ENCODE measurements at places on chromosomes 1 and 21.

DNA sequence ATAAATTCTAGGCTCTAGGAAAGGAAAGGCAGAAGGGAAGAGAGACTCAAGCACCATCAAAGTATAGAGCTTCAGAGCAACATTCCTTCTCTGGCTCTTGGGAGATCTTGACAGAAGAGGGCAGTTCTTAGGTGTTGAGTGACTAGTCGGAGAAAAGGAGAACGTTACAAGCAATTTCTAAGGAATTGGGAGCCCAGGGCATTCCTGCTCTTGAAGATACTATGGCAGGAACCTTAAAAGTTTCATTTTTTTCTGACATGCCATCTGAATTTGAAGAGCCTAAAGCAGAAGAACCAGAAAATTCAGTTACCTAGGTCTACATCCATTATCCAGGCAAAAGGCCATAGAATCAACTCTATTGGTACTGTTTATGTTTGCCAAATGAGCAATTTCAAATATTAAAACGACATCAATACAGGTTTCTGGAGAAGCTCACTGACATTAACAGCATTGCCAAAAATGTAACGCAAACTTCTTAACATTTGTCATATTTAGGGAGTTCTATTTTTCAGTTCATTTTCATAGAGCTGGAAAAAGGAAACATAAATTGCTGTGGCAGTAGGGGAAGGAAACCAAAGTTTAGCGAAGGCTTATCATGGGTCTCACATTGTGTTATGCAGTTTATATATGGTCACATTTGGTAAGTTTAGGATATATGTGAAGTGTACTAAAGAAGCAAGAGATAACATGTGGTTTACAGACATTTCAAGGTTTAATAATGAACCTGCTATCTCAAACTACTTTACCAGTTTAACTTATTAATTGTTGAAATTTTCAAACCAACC is 210.1 kb upstream of the NRIP1 start:
- DNase-seq: no peak

GRCh38 chr1:109785446-109786111 is 21.9 kb upstream of the EPS8L3 start:
- DNase-seq: no peak

GRCh38 chr1:164602480-164603093 is 43.6 kb downstream of the PBX1 start:
- DNase-seq: no peak

GRCh38 chr1:147611021-147611426 is 59.3 kb downstream of the ACP6 start:
- no peak for DNase-seq

DNA sequence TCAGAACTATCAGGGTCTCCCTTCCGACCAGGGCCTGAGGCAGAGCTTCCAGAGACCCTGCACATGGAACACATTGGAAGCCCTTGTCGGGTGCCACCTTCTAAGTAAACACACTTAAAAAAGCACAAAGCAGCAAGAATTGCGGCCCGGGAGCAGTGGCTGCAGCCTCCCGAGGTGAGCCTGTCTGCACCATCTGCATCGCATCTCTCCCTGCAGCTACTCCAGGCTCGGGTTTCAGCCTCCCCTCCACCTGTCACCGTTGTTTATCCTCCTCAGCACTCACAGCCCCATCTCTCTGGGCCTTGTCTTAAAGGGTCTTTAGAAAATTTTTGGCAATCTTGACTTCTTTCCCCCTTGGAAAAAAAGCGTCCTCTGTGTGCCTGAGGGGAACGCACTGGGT is 95.1 kb upstream of the ARHGEF16 start:
- DNase-seq: no peak

DNA sequence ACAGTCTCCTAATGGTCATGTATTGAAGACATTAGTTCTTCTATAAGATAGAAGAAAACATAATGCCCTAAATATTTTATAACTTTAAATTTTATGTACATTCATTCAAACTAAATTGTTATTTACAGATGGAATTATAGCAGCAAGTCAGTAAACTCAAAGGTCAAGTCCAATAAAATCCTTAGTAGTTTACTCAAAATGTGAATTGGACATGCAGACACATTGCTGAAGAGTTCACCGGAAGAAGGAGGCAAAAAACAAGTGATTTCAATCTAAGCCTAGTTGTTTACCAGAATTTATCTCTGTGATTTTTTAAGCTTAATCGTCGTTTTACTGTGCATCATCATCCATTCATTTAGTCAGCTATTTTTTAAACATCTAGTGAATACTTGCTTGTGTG is 149.7 kb downstream of the GREM2 start:
- DNase-seq: no peak

- no peak for DNase-seq
These were observed 1.8 kb upstream of the OMA1 start for GRCh38 chr1:58548371-58548770.

DNA sequence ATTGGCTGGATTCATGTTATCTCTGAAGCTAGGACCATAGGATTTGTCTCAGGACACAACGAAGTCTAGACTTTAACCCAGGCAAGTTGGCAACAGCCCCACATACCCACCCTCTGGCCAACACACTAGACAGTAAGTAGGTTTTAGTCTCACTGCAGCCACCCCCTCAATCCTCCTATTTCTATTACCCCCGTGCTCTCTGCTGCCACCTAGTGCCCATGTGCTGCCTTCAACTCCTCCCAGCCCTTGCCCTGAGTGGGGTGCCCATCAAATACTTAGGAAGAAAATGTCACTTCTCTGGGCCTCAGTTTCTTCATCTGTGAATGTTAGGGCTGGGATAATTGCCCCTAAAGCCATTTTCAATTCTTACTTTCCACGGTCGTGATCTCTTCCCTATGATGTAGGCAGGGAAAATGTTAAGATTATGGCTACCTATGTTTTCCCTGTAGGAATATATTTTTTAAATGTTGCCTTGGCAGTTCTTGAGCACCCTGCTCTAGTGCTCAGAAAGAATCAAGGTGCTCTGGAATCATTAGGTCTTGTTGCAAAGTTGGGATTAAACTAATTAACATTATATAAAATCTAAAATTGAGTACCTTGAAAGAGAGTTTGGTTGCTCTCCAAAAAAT is 213.0 kb downstream of the LMX1A start:
- no peak for DNase-seq

DNA sequence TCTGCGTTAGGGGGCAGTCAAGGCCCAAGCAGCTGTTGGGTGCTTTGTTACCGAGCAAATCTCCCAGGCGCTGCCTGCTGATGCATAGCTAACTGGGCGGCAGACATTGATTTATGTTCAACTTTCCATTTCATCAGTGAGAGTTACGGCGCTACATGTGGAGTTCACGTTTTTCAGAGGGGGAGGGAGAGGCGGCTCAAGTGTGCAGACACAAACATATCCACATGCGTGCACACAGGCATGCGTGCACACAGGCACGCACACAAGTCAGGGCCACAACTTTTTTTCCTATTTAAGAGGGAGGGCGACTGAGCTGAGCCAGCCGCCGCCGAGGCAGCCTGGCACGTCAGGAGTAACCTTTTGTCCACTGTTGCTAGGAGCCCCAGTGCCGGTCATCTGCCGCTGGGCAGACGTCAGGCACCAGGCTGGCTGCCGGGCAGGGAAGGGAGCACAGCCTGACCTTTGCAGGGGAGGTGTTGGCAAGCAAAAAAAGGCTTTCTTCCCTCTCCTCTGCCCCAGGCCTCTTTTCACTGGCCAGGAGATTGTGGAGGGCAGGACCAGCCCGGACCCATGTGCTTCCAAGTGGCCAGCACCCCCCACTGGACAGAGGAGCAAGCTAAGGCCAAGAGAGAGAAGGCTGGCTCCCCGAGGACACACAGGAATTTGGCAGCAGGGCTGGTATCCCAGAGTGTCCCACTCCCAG is 73.3 kb downstream of the MRPL37 start:
- peak; percentile 34 for DNase-seq

DNA sequence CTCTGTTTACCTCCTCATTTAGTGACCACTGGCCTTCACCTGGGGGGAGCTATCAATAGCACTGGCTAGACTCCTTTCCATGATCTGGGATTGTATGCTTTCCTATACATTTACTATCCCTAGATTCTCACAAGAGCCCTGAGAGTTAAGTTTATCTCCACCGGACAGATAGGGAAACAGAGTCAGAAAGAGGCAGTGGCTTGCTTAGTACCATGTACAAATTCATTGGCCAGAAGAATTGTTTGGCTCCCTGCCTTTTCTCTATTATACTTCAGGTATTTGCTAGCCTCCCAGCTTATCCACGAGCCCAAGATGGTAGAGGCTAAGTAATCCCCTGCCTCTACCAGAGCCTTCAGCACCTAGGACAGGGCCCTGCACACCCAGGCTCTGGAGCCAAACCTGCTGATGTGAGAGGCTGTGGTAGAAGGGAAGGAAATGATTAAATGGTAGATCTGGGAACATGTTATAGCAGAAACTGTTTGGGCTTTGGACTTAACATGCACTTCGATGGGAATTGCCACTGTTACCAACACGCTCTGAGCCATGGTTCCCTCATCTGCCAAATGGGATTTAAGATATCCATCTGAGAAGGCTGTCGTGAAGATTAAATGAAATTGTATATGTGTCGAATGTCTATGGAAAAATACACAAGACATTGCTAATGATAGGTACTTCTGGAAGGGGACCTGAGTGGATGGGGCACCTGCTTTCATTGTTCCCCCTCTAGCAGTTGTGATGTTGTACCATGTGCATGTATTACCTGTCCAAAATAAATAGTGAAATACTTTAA is 3.1 kb upstream of the BLACAT1 start:
- no peak for DNase-seq

- no peak for DNase-seq
These were observed 225.9 kb downstream of the KAZN start for GRCh38 chr1:14824314-14824915.

DNA sequence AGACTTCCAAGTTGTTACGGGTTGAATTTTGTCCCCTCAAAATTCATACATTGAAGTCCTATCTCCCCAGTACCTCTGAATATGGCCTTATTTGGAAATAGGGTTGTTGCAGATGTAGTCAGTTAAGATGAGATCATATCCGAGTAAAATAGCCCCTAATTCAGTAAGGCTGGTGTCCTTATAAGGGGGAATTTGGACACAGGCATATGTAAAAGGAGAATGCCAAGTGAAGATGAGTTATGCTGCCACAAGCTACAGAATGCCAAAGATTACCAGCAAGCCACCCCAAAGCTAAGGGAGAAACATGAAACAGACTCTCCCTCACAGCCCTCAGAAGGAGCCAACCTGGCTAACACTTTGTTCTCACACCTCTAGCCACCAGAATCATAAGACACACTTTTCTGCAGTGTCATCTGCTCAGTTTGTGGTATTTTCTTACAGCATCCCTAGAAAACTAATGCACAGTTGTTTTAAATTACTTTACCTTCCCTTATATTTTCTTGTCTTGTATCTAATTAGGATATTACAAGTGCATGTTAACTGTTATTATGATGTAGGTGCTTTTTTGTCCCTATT is 43.3 kb upstream of the PRDX6 start:
- DNase-seq: no peak

- DNase-seq: no peak
These were observed 91.0 kb upstream of the PLPPR4 start for GRCh38 chr1:99173282-99173681.

GRCh38 chr21:32708069-32708468 is 19.7 kb downstream of the SYNJ1 start:
- no peak for DNase-seq

DNA sequence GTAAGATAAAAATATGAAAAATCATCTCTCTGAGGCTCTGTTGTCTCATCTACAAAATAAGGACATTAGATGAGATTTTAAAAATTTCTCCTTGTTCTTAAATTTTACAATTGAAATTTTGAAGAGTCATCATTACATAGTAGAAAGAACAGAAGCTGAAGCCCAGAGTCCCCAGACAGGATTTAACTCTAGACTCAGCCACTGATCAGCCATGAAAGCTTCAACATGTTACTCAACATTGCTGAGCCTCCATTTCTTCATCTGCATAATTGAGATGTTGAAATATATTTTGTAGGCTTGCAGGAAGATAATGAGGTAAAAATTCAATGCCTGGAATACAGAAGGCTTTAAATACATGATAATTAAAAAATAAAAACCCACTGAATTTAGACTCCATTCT is 633.3 kb downstream of the LMO4 start:
- no peak for DNase-seq

DNA sequence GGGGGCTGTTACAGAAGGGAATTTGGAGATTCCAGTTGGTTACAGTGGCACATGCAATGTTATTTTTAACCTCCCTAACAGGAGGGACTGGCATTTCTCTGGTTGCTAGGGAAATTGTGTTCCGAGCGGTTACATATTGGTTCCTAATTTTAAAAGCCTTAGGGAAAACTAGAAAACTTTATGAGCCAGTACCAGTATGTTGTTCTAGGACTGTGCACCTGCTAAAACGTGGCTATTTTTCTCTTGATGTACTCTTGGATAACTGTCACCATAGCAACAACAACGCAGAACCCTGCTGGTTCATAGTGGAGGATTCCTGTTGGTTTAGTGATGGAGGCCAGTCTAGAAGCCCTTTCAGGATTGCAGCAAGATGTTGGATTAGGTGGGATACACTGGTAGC is 68.9 kb upstream of the PGBD5 start:
- no peak for DNase-seq

GRCh38 chr1:185213091-185213490 is 56.1 kb downstream of the SWT1 start:
- DNase-seq: no peak

DNA sequence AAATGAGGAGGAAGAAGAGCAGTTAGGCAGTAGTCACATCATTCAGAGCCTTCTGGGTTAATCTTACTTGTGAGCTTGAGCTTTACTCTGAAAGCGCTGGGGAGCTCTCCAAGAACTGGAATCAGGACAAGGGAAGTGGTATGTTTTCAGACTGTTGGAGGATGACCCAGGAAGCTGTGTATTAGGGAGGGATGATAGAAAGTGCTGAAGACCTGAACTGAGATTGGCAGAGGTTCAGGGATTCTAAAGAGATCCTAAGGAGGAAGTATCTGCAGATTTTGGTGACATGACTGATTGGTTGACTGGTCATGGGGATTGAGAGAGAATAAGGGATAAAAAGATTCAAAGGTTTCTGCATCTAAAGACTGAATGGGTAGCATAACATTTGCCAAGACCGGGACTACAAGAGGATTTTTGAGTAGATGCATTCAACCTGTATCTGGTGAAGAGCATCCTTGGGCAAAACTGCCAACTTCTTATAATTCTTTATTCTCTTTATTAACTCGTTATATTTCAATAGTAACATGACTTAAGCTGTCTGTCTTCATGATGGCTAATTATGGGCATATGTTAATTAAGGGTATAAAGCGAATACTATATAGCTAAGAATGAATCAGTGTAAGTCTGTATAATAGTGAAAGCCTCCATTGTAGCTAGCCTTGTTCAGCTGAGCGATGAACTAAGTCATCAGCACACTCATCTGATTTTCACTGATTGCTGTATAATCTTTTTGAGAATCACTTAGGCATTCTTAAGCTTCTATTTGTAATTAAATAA is 41.8 kb downstream of the XCL1 start:
- DNase-seq: no peak

GRCh38 chr1:59151860-59152259 is 145.0 kb upstream of the FGGY start:
- no peak for DNase-seq

- no peak for DNase-seq
These were observed 140.0 kb downstream of the DNM3 start for GRCh38 chr1:171981303-171981702.
